ENCODE measurements at places on chromosomes 3 and 15. TPM values are rescaled to one million over a fixed set of nuclear protein-coding genes. Genes with fewer than 3 reads are reported as not detected.

The SNRPA1 gene
- 37.1 TPM for total RNA-seq

GRCh38 chr3:32278714-32279113 is 40.2 kb downstream of the CMTM8 start:
- no peak overlapping the region for H3K4me3 ChIP-seq
- DNase-seq = peak; percentile 4
- peaks cover 3% of the 10 kb centered on the region for H3K4me1 ChIP-seq
- no peak overlapping the region for H3K27ac ChIP-seq

DNA sequence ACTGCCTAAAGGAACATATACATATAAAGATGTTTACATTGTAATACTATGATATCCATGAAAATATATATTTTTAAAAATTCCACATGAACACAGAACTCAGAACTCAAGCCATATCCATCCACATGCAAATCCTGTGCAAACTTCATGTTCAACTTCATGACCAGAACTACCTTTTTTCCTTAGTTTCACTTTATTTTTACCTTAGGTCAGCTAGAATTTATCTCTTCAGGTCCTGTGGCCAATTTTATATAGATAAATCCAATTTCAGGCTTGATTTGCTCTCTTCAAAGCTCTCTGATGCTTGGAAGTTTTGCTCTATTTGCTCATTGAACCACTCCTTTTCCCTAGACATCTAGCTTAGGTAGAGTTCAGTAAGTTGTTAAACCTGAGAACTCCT is 38.8 kb downstream of the ZPLD1 start:
- H3K4me3 ChIP-seq = no peak overlapping the region
- no peaks in the 10 kb centered on the region for H3K4me1 ChIP-seq
- no peaks in the 10 kb centered on the region for H3K27me3 ChIP-seq

DNA sequence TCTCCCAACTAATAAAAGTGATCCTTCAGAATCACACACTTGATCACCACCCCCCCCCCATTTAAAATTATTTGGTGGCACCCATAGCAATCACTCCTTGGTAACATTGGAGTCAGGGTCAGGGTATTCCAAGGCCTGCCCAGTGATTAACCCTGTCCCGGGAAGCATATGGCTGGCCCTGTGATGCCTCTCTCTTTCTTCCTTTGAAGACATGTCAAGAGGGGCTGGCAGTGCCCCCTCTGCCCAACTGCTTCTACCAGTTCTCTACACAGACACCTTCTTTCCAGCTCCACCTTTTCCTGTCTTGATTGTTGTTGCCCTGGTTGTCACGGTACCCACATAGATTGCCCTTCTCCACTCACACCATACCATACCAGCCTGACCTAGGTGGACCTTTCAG is 30.9 kb upstream of the MANF start:
- H3K27ac ChIP-seq = no peak overlapping the region
- DNase-seq = no peak
- peaks cover 9% of the 10 kb centered on the region for H3K27me3 ChIP-seq
- H3K4me3 ChIP-seq = no peak overlapping the region
- H3K4me1 ChIP-seq = no peaks in the 10 kb centered on the region

- H3K4me1 ChIP-seq = no peaks in the 10 kb centered on the region
- no peak overlapping the region for H3K4me3 ChIP-seq
- no peak for DNase-seq
These were observed 422.4 kb upstream of the ATP11B start for GRCh38 chr3:182370949-182371348.

GRCh38 chr15:50786871-50787270 is 21.4 kb upstream of the SPPL2A start:
- no peak for DNase-seq
- H3K27ac ChIP-seq = no peak overlapping the region
- 0 out of 2 replicates have a peak, but pooled peaks cover 1% of the 10 kb centered on the region for H3K27me3 ChIP-seq
- no peak overlapping the region for H3K4me3 ChIP-seq
- H3K4me1 ChIP-seq = peaks cover 2% of the 10 kb centered on the region

DNA sequence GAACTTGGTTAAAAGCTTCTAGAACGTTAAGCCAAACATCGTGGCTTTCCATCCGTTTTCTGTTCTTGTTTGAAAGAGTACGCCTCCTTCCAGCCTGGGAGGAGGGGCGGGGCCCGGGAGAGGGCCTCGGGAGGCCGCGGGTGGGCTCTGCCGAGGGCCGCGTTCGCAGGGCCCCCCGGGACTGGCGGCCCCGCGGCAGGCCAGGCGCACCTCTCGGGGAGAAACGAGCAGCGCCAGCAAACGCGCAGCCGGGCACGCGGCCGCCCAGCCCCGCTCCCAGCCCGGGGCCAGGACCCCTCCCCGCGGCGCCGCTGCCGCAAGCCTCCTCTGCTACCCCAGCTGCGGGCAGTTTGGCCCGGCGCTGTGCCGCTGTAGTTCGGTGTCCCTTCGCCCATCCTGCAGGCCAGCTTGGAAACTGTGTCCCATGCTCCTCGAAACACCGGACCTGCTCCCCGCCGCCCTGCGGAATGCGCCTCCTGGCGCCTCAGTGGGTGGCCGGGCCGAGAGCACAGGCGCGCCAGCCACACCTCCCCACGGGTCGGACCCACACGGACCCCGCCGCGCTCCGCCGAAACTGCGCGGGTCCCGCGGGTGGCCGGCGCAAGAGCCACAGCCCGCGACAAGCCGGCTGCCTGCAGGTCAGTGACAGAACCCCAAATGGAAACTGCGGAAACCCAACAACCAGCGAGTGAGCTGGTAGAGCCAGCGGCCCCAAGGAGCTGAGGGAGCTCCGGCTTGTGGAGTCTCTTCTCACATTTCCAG is 2.3 kb downstream of the OCA2 start:
- no peak for DNase-seq
- peaks cover 57% of the 10 kb centered on the region for H3K27me3 ChIP-seq
- peak overlapping the region; percentile 41 for H3K4me3 ChIP-seq
- H3K27ac ChIP-seq = no peak overlapping the region
- no peaks in the 10 kb centered on the region for H3K36me3 ChIP-seq

DNA sequence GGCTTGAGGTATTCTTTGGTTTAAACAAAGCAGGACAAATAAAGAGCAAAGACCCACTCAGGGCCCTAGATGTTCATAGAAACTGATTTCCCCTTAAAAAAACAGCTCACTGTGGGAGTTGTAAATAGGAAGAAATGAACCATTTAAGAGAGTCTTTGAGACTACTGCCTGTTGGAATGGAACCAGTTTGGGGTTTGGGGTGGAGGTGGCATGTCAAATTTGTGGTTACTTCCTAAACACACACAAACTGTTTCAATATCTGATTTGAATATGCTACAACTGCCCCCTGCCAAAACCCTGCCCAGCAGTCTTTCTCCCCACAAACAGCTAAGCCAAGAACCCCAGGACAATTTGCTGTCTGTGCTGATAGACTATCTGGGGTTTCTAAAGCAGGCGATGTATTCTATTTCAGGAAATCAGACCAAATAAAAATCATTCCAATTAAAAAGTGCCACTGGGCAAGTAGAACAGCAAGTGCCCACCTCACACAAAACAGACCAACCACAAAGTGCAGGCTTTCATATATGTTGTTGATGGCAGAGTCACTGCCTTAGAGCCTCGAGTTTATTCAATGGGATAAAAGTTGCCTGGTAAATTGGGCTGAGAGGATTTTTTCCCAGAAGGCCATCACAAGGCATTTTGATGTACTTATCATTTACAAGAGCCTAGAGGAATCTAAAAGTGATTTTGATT is 293.9 kb upstream of the PROK2 start:
- no peak for DNase-seq
- H3K4me1 ChIP-seq = no peaks in the 10 kb centered on the region
- no peak overlapping the region for H3K27ac ChIP-seq
- H3K36me3 ChIP-seq = no peaks in the 10 kb centered on the region
- H3K27me3 ChIP-seq = peaks cover 4% of the 10 kb centered on the region

All from IMR-90 (cell line).